ENCODE measurements at places on chromosomes 12 and 14. TPM values are rescaled to one million over a fixed set of nuclear protein-coding genes. Genes with fewer than 3 reads are reported as not detected.

GRCh38 chr12:113425960-113426453 is 3.8 kb downstream of the SDSL start:
- H3K4me1 ChIP-seq: peaks cover 20% of the 10 kb centered on the region
- no peak overlapping the region for H3K27ac ChIP-seq
- H3K4me3 ChIP-seq: no peak overlapping the region
- peaks cover 6% of the 10 kb centered on the region for H3K36me3 ChIP-seq

The MIA2 gene
- 26.6 TPM for total RNA-seq

The ACRBP gene
- 0.41 TPM for total RNA-seq

DNA sequence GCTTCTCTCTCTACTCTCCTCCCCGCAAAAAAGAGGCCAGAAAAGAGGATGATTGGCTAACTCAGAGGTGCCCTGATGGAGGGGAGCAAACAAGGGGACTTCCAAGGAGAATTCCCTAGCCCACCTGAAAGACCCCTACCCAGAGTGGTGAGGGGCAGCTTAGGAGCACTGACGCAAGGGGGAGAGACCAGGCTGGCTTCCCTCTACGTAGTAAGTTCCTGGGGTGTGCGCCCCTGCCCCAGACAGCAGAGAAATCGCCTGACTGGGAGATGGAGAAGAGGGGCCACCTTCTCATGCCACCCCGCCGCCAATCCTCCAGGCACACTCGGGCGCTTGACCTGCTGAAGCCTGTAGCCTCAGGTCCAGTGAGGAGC is 2.1 kb upstream of the DIO3 start:
- H3K4me3 ChIP-seq: no peak overlapping the region
- H3K27ac ChIP-seq: no peak overlapping the region
- peaks cover 10% of the 10 kb centered on the region for H3K4me1 ChIP-seq
- peaks cover 52% of the 10 kb centered on the region for H3K27me3 ChIP-seq

- DNase-seq: no peak
- no peak overlapping the region for H3K4me3 ChIP-seq
- H3K27me3 ChIP-seq: no peaks in the 10 kb centered on the region
- H3K4me1 ChIP-seq: no peaks in the 10 kb centered on the region
- H3K27ac ChIP-seq: no peak overlapping the region
- no peaks in the 10 kb centered on the region for H3K36me3 ChIP-seq
These were observed 134.6 kb downstream of the RMST start for GRCh38 chr12:97597031-97597751.

DNA sequence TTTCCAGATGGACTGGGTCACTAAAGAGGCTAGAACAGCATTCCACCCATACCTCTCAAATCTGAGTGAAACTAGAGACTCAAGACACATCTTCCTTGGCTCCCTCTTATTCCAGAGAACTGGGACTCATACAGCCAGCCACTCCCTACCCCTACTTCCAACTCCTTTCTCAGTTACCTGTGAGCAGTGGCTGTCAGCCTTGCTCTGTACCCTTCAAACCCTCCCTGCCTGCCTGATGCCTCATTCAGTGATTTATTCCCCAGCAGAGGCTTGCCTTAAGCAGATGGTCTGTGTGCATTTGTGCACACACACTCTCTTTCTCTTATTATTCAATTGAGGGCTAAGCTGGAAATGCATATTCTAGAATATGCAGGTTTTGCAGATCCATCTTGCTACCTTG is 14.6 kb downstream of the GPR84 start:
- DNase-seq: no peak
- no peak overlapping the region for H3K27ac ChIP-seq
- H3K4me3 ChIP-seq: no peak overlapping the region
- peaks cover 34% of the 10 kb centered on the region for H3K36me3 ChIP-seq
- no peaks in the 10 kb centered on the region for H3K27me3 ChIP-seq

The CLEC1A gene
- total RNA-seq: not detected

DNA sequence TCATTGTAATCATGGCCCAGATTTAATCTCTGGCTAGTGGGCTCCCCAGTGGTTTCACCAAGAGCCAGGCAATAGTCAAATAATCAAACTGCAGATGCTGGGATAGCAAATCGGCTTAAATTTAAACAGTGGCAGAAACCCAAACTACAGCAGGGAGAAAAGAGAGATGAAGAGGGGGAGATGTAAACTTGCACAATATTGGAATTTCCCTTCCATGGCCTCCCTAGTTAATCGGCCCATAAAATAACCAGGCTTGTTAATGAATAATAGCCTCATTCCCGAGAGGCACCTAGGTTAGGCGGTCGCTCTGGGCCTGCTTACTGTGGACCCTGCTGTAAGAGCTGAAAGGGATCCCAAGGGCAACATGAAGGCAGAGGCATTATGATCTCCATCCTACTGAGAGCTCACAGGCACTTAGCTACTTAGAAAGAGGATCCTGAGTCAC is 116.2 kb downstream of the NUAK1 start:
- no peak for DNase-seq
- H3K4me3 ChIP-seq: no peak overlapping the region
- peaks cover 7% of the 10 kb centered on the region for H3K36me3 ChIP-seq

GRCh38 chr14:44961151-44961553 is 595 bp downstream of the KLHL28 start:
- no peak for DNase-seq
- no peaks in the 10 kb centered on the region for H3K27me3 ChIP-seq
- no peak overlapping the region for H3K4me3 ChIP-seq
- no peak overlapping the region for H3K27ac ChIP-seq
- peaks cover 46% of the 10 kb centered on the region for H3K4me1 ChIP-seq

DNA sequence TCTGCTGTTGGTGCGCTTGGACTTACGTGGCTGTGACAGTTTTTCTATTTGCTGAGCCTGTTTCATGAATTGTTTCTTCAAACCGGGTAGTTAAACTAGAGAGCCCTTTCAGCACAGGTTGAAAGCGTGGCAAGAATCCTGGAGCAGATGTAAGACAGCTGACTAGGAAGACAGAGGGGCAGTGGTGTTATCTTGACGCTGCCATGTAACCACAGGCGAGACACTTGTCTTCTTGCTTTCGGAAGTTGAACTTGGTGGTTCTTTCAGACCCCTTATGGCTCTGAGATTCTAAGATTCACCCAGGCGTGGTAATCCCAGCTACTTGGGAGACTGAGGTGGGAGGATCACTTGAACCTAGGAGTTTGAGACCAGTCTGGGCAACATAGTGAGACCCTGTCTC is 4.3 kb downstream of the EMP1 start:
- H3K36me3 ChIP-seq: no peaks in the 10 kb centered on the region
- H3K4me3 ChIP-seq: no peak overlapping the region

The B4GALNT3 gene
- 3.5 TPM for total RNA-seq

DNA sequence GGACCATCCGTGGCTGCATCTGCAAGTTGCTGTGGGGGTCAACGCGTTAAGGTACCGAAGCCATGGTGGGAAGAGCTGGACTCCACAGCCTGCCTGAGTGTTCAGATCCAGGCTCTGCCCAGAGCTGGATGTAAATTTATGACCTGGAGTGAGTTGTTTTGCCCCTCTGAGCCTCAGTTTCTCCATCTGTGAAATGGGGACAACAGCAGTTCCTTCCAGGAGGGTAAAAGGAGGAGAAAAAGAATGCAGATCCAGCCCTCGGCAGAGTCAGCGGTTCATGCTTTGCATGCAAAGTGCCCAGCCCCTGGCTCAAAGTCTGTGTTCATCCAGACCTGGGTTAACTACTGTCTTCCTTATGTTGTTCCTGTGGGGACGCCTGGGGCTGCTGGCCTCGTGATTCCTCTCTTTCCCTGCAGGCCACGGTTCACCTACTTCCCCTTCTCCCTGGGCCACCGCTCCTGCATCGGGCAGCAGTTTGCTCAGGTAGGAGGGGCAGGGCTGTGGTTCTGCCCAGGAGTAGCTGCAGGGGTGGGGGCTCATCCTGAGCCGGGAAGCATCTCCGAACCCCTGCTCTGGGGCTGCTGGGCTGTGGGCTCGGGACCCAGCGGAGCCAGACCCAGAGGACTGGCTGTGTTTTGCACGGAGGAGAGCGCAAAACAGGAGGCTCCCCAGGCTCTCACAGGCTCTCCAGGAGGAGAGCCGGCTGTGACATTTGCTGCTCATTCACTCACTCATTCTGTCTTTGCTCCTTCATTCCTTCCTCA is 41.9 kb downstream of the CYP46A1 start:
- H3K4me3 ChIP-seq: no peak overlapping the region
- H3K27ac ChIP-seq: no peak overlapping the region
- peak; percentile 44 for DNase-seq

The RND1 gene
- total RNA-seq: 1.1 TPM

The BHLHE41 gene
- 6.0 TPM for total RNA-seq

GRCh38 chr12:106317406-106318082 is 15.0 kb downstream of the TCP11L2 start:
- DNase-seq: no peak
- H3K27me3 ChIP-seq: no peaks in the 10 kb centered on the region
- no peak overlapping the region for H3K27ac ChIP-seq
- H3K36me3 ChIP-seq: peaks cover 23% of the 10 kb centered on the region
- no peak overlapping the region for H3K4me3 ChIP-seq
- peaks cover 6% of the 10 kb centered on the region for H3K4me1 ChIP-seq

GRCh38 chr14:73770977-73771847 is 57.0 kb upstream of the PNMA1 start:
- H3K4me3 ChIP-seq: no peak overlapping the region
- H3K27ac ChIP-seq: peak overlapping the region; percentile 29
- no peaks in the 10 kb centered on the region for H3K27me3 ChIP-seq
- no peaks in the 10 kb centered on the region for H3K36me3 ChIP-seq

- no peaks in the 10 kb centered on the region for H3K4me1 ChIP-seq
- no peak overlapping the region for H3K4me3 ChIP-seq
- H3K36me3 ChIP-seq: peaks cover 60% of the 10 kb centered on the region
- DNase-seq: no peak
These were observed 8.0 kb downstream of the IL23A start for GRCh38 chr12:56346675-56347074.

- H3K4me3 ChIP-seq: no peak overlapping the region
- H3K4me1 ChIP-seq: peaks cover 29% of the 10 kb centered on the region
- peaks cover 5% of the 10 kb centered on the region for H3K36me3 ChIP-seq
- H3K27me3 ChIP-seq: no peaks in the 10 kb centered on the region
These were observed 227.5 kb upstream of the LRIG3 start for GRCh38 chr12:59147791-59148190.

Data from chondrocyte (in vitro differentiated cells).